ENCODE measurements at places on chromosomes 1 and 21.

DNA sequence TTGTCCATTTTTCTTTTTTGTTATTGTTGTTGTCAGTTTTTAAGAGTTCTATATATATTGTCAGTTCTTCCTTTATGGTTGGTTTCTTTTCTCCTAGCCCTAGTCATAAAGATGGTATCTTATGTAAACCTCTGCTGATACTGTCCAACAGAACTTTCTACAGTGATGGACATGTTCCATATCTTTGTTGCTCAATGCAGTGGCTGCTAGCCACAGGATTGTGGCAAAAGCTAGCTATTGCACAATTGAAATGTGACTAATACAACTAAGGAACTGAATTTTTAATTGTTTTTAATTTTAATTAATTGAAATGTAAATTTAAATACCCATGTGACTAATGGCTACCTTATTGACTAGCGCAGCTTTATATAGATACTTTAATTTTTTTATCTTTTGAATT, 411.8 kb upstream of the PTBP2 start:
- DNase-seq, result no peak

GRCh38 chr21:36981049-36981391, 14.6 kb upstream of the HLCS start:
- no peak for DNase-seq

- DNase-seq, result no peak
Measured at GRCh38 chr1:14835725-14836124, 237.2 kb downstream of the KAZN start.

DNA sequence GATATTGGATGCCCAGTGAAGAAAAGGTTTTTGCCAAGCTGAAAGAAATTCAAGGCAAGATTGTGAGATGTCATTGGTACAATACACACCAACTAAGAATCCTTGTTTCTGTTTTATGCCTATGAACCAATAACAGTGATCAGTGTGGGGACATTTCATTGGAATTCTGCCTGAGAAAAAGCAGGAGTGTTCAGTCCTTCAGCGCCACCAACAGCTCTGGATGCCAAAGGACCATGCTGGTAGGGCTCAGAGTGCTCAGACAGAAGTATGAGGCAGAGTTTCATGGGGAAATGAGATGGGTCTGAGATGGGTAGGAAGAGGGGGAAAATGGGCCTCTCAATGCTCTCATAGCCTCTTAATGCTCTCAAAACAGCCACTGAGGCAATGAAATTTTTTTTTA, 56.5 kb downstream of the GABPA start:
- no peak for DNase-seq

- DNase-seq, result no peak
Measured at GRCh38 chr1:62269851-62270495, 49.3 kb downstream of the KANK4 start.
